ENCODE measurements at places on chromosomes 12 and 14. TPM values are rescaled to one million over a fixed set of nuclear protein-coding genes. Genes with fewer than 3 reads are reported as not detected.

PLA2G1B gene
- total RNA-seq, result not detected

- no peak for DNase-seq
Observed at GRCh38 chr14:39554576-39554975, 122.3 kb upstream of the FBXO33 start.

NELL2 gene
- total RNA-seq, result 0.53 TPM

- no peak for DNase-seq
Observed at GRCh38 chr14:25001601-25002000, 48.3 kb downstream of the STXBP6 start.

DNA sequence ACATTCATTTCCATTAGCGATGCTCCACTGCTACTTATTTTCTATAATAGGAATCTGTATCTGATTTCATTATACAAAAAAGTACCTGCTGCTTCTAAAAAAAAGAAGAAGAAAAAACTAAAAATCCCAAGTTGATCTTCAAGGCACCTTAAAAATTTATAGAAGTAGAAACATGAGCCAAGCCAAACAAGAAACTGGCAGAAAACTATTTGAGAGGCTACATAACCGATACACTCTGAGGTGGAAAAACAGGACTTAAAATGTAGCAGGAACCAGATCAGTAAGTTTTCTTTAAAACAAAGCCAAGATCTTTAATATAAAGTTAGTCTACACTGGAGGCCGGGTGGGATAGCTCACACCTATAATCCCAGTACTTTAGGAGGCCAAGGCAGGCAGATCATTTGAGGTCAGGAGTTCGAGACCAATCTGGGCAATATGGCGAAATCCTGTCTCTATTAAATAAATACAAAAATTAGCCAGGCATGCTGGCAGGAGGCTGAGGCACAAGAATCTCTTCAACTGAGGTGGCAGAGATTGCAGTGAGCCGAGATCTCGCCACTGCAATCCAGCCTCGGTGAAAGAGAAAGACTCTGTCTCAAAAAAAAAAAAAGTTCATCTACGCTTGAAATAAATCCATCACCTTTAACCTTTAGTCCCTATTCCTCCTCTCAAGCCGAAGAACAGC is 278.6 kb downstream of the MED13L start:
- DNase-seq, result peak; percentile 3

- peak; percentile 60 for DNase-seq
Observed at GRCh38 chr12:122021822-122022392, at the start of gene BCL7A. Gene BCL7A, plus strand, starts transcription at chr12:122021884. Its CDS starts 208 bp downstream, at chr12:122022092.

E2F7 gene
- total RNA-seq, result 21.5 TPM

DNA sequence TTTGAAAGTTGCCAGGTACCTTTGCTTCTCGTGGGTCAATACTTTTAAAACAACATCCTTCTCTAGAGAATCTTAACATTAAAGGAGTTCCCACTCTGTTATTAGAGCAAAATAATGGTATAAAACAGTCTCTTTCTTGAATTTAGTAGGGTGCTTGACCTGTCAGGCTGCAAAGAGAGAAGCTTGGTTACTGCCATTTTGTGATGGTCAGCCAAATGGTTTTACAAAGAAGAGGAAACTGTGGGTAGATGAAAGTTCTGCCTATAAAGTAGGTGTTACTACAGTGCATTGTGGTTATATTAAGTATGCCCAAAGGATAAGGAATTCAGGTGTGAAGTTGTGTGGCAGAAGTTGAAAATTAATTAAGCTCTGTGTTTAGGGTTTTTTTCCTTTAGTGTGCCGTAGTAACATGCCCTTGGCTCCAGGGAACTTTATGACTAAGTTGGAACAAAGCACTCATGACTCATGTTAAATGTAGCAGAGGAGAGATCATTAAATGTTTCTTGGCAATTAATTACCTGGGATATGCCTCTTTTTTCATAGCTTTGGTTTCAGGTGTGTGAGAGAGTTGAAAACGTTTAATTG is 354.0 kb upstream of the KITLG start:
- peak; percentile 71 for DNase-seq

GRCh38 chr12:67483871-67484554 is 164.5 kb upstream of the DYRK2 start:
- DNase-seq, result no peak

- no peak for DNase-seq
Observed at GRCh38 chr12:105733579-105733978, 403.1 kb downstream of the C12orf75 start.

CMTM5 gene
- total RNA-seq, result not detected

- DNase-seq, result peak; percentile 50
Observed at GRCh38 chr12:47904713-47905709, at the start of gene VDR. Gene VDR, minus strand, starts transcription at chr12:47904994. Its CDS starts 25,881 bp downstream, at chr12:47879113.

DNA sequence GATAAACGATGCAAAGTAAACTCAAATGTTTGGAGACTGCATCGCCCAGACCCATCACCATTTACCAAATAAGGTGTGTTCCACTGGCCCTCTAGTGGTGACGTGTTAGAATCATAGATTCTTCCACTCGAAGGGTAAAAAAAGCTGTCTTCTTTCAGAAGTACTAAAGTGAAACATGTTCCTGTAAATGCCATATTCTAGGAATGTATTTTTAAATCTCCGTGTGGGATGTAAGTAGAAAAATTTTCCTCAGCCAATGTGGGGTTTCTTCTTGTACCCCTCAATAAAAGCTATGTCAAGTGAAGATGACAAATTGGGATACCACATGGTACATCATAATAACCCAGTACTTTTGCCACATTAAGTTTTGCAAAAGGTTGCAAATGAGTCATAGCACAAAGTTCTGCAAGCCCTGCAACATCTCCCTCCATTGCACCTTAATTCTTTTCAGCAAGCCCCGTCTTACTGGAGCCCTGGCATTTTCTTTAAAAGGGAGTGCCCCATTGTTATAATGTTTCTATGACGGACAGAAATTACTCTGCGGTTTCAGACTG is 100.8 kb downstream of the CCER1 start:
- DNase-seq, result peak; percentile 20

DNA sequence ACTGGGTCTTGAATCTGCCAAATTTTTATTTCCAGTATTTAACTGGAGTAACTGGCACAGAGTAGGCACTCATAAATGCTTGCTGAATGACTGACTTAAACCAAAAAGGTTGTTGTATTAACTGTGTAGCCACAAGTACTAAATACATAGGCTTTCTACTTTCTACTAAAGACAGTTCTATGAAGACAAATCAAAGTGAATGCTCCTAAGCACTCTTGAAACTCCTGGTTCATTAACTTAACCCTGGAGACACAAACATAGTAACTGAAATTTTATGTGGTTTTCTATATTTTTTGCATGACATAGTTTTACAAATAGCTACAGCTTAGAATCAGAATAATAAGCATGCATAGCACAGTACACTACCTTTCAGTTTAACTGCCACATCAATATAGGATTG is 70.4 kb downstream of the TXNDC16 start:
- DNase-seq, result no peak

DNA sequence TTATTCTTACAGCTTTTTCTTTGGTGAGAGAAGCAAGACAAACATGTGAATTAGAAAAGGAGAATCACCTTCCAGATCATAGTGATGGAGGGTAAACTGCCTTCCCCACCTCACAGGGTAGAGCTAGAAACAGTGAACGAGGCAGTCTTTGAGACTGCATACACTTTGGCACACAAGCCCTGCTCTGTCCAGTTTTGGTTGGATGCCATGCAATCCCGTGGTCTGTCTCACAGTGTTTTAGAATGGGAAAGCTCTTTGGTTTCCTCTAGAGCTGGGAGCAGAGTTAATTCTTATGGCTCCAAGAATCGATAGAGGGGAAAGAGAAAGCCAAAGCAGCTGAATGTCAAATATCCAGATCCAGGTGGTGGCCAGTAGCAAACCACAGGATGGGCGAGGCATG is 21.9 kb downstream of the TDP1 start:
- no peak for DNase-seq

GRCh38 chr14:87411370-87411769 is 581.6 kb downstream of the GALC start:
- DNase-seq, result no peak

- no peak for DNase-seq
Observed at GRCh38 chr12:68293347-68293746, 38.8 kb downstream of the MDM1 start.

SELPLG gene
- total RNA-seq, result 4.9 TPM

GOLGA3 gene
- 86.7 TPM for total RNA-seq
